ENCODE measurements at places on chromosomes 11 and 22.

- H3K27ac ChIP-seq: no peak overlapping the region
- no peaks in the 10 kb centered on the region for H3K36me3 ChIP-seq
- H3K27me3 ChIP-seq: no peaks in the 10 kb centered on the region
- H3K4me3 ChIP-seq: no peak overlapping the region
- DNase-seq: no peak
Measured at GRCh38 chr11:2314525-2315394, 12.9 kb downstream of the TSPAN32 start.

GRCh38 chr22:28600546-28601143 lies 79.0 kb downstream of the TTC28 start:
- H3K4me3 ChIP-seq: no peak overlapping the region
- peak; percentile 13 for DNase-seq
- no peaks in the 10 kb centered on the region for H3K27me3 ChIP-seq
- no peaks in the 10 kb centered on the region for H3K36me3 ChIP-seq
- H3K27ac ChIP-seq: no peak overlapping the region

GRCh38 chr11:4626207-4627099 lies 10.8 kb upstream of the OR51D1 start:
- peak; percentile 63 for DNase-seq
- H3K27me3 ChIP-seq: no peaks in the 10 kb centered on the region
- no peak overlapping the region for H3K4me3 ChIP-seq
- H3K36me3 ChIP-seq: no peaks in the 10 kb centered on the region

DNA sequence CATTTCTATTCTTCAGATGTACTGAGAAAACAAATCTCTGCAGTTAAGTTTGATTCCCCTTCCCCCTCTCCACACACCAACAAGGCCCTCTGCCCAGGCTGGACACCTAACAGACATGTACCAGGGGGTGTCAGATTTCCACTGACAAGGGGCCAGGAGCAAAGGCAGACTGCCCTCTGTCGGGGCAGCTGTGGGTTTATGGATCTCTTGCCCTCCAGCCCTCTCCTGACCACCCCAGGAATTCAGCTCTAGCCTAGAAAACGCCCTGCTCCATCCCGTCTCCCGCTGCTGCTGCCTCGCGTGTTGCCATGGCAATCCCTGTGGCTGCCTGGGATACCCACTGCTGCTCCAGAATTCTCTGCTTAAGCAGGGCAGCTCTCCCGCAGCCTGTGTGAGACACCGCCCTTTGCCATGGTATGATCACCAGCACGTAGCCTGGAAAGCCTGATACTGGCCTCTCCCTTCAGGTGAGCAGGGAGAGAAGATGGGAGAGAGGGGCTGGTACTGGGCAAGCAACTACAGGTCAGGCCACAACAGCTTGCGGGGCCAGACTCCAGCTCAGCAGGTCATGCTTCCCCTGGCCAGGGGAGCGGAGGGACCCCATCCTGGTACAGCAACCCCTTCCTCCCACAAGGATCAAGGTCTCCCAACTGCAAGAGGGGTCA lies 41.6 kb downstream of the BUD13 start:
- H3K27ac ChIP-seq: no peak overlapping the region
- H3K27me3 ChIP-seq: no peaks in the 10 kb centered on the region
- peaks cover 5% of the 10 kb centered on the region for H3K4me1 ChIP-seq
- peak; percentile 31 for DNase-seq

- H3K27me3 ChIP-seq: no peaks in the 10 kb centered on the region
- no peaks in the 10 kb centered on the region for H3K36me3 ChIP-seq
- no peaks in the 10 kb centered on the region for H3K4me1 ChIP-seq
- DNase-seq: no peak
- H3K4me3 ChIP-seq: no peak overlapping the region
- H3K27ac ChIP-seq: no peak overlapping the region
Measured at GRCh38 chr11:42661942-42662341, 649.9 kb upstream of the API5 start.

- no peaks in the 10 kb centered on the region for H3K36me3 ChIP-seq
- H3K4me1 ChIP-seq: peaks cover 2% of the 10 kb centered on the region
- H3K4me3 ChIP-seq: no peak overlapping the region
- H3K27ac ChIP-seq: no peak overlapping the region
- no peak for DNase-seq
Measured at GRCh38 chr11:103114836-103115235, 5.6 kb downstream of the DYNC2H1 start.

DNA sequence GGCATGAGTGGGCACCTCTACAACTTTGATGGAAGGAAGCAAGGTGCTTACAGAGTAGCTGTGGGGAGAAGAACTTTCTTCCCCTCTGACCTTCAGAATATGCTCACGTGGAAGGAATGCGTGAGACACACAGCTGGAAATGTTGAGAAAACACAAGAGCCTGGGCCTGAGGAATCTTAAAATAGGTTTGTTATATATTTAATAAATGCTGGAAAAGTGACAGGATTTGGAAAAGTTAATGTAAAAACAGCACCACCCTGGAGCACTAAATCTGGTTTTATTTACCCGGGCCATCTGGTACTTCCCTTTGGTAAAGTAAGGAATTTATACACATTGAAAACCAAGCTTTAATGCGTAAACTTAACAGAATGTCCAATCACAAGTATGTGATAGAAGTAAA lies 14.0 kb upstream of the AMPD3 start:
- H3K27me3 ChIP-seq: no peaks in the 10 kb centered on the region
- no peak overlapping the region for H3K27ac ChIP-seq
- H3K4me3 ChIP-seq: no peak overlapping the region
- no peak for DNase-seq
- no peaks in the 10 kb centered on the region for H3K4me1 ChIP-seq
- H3K36me3 ChIP-seq: no peaks in the 10 kb centered on the region

DNA sequence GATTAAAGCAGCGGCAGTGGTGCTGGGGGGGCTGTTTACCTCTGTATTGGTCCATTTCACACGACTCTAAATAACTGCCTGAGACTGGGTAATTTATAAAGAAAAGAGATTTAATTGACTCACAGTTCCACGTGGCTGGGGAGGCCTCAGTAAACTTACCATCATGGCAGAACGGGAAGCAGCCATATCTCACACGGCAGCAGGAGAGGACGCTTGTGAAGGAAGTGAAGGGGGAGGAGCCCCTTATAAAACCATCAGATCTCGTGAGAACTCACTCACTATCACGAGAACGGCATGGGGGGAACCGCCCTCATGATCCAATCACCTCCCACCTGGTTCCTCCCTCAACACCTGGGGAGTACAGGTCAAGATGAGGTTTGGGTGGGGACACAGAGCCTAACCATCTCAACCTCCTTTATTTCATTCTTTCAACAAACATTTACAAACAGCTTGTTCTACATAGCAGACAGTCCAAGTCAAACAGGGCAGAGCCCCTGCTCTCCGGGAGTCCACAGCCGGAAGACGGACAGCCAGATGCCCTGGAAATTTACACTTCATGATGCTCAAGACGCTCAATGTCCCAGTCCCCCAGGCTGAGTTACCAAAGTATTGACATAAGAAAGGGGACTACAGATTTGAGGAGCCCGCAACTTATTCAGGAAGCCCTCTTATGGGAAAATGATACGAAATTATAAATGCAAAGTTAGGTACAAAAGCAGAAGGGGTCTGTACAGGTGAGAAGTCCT lies 26.3 kb upstream of the HMGXB4 start:
- H3K4me1 ChIP-seq: no peaks in the 10 kb centered on the region
- no peaks in the 10 kb centered on the region for H3K27me3 ChIP-seq
- H3K4me3 ChIP-seq: no peak overlapping the region
- no peak overlapping the region for H3K27ac ChIP-seq
- DNase-seq: no peak

DNA sequence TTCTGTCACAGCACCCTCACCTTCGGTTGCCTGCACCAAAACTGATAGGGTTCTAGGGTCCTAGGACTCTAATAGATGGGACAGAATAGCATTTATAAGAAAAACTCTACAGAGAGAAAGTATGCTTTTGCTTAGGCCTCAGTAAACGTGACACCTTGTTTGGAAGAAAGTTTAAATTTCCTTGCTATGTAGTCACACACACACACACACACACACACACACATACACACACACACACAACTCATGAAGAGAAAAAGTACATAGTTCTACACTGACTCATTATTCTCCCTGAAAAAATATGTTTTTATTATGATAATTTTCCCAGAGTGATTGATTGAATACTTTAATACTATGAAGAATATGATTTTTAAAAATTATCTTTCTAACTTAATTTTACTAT lies 220.8 kb upstream of the SNX19 start:
- H3K4me1 ChIP-seq: no peaks in the 10 kb centered on the region
- no peaks in the 10 kb centered on the region for H3K36me3 ChIP-seq
- no peak overlapping the region for H3K27ac ChIP-seq
- no peaks in the 10 kb centered on the region for H3K27me3 ChIP-seq
- no peak for DNase-seq

GRCh38 chr11:9719566-9720289 lies 55.9 kb downstream of the SWAP70 start:
- no peak for DNase-seq
- peaks cover 3% of the 10 kb centered on the region for H3K36me3 ChIP-seq
- H3K4me3 ChIP-seq: no peak overlapping the region
- H3K4me1 ChIP-seq: no peaks in the 10 kb centered on the region
- H3K27ac ChIP-seq: no peak overlapping the region
- H3K27me3 ChIP-seq: no peaks in the 10 kb centered on the region

DNA sequence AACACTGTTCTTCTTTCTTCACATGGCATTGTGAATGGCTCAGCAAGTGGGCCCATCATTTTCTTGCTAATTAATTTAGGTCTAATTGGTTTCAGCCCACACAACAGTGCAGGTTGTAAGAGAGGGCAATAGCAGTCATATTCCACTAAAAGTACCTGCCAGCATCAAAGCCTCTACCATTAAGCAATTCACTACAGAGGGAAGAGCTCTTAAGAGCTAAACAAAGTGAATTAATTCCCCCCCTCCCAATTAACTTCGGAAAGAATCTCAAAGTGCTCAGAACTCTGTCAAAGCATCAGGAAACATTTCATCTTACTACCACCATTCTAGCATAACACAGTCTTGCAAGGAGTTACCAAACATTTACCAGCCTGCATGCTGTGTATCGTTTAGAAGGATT lies 133.9 kb upstream of the UBASH3B start:
- no peaks in the 10 kb centered on the region for H3K36me3 ChIP-seq
- no peaks in the 10 kb centered on the region for H3K27me3 ChIP-seq
- peaks cover 6% of the 10 kb centered on the region for H3K4me1 ChIP-seq
- no peak overlapping the region for H3K4me3 ChIP-seq
- no peak for DNase-seq
- no peak overlapping the region for H3K27ac ChIP-seq

DNA sequence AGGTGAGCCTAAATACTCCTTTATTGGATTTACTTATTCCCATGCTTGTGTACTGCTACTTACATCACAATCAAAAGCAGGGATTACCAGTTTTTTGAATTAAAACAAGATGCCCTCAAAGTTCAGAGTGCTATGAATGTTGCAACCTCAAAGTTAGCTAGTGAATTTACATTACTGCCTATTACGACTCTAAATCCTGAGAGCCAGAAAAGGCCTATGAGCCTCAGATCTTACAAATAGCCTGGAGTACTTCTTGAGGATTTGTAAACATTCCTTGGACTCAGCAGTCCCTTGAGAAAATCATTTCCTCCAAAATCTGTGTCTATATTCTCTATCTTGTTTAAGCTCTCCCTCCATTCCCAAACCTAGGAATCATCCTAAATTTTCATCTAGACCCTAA lies 25.5 kb downstream of the CHORDC1 start:
- no peak overlapping the region for H3K27ac ChIP-seq
- DNase-seq: no peak
- no peaks in the 10 kb centered on the region for H3K27me3 ChIP-seq
- no peak overlapping the region for H3K4me3 ChIP-seq
- H3K36me3 ChIP-seq: no peaks in the 10 kb centered on the region

GRCh38 chr11:5603326-5603725 lies 6.9 kb downstream of the TRIM6 start:
- no peak overlapping the region for H3K4me3 ChIP-seq
- peaks cover 15% of the 10 kb centered on the region for H3K4me1 ChIP-seq
- no peaks in the 10 kb centered on the region for H3K36me3 ChIP-seq
- no peak for DNase-seq
- no peak overlapping the region for H3K27ac ChIP-seq
- no peaks in the 10 kb centered on the region for H3K27me3 ChIP-seq

DNA sequence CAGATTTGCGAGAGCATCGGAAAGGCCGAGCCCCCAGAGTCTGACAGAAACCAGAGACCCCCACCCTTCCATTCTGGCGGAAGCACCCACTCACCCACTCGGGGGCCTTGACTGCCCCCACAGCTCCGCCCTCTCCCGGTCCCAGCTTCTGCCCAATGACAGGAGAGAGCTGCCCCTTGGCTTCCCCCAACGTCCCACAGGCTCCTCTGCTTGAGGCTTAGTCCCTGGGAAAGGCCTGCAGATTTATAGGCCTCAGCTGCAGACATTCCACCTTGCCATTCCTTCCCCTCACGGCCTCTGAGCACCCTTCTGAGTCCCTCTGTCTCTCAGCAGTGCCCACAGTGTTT lies 125.0 kb upstream of the NCAM1 start:
- H3K4me1 ChIP-seq: no peaks in the 10 kb centered on the region
- H3K4me3 ChIP-seq: no peak overlapping the region
- H3K27me3 ChIP-seq: no peaks in the 10 kb centered on the region

DNA sequence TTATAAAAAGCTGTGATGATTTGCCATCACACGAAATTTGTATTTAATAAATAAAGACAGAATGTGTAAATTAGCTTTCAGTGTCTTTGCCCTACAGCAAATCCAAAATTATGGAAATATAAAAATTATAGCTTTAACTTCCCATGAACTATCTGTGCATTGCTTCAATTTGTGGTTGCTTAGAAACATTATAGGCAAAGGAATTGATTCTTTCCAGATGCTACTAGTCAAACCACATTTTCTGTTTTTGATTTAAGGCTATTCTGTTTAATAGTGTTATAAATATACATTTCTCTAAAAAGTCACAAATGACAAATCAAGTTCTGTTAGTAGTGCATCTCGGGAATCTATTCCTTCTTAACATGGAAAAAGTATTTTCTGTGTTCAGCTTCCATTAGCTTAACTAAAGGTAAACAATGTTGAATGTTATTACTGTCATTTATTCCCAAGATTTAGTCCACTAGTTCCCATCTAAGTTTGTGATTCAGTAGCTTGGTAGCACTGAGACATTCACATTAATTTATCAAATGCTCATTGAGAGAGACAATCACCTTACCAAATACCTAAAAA lies 1086.3 kb upstream of the CCDC90B start:
- H3K4me3 ChIP-seq: no peak overlapping the region
- H3K27ac ChIP-seq: no peak overlapping the region
- no peaks in the 10 kb centered on the region for H3K27me3 ChIP-seq
- H3K36me3 ChIP-seq: no peaks in the 10 kb centered on the region
- H3K4me1 ChIP-seq: no peaks in the 10 kb centered on the region

GRCh38 chr22:35894464-35894878 lies 134.2 kb downstream of the RBFOX2 start:
- DNase-seq: no peak
- H3K27ac ChIP-seq: no peak overlapping the region
- no peak overlapping the region for H3K4me3 ChIP-seq
- no peaks in the 10 kb centered on the region for H3K27me3 ChIP-seq
- peaks cover 16% of the 10 kb centered on the region for H3K4me1 ChIP-seq
- peaks cover 2% of the 10 kb centered on the region for H3K36me3 ChIP-seq
